ENCODE measurements at places on chromosomes 12 and 14.

DNA sequence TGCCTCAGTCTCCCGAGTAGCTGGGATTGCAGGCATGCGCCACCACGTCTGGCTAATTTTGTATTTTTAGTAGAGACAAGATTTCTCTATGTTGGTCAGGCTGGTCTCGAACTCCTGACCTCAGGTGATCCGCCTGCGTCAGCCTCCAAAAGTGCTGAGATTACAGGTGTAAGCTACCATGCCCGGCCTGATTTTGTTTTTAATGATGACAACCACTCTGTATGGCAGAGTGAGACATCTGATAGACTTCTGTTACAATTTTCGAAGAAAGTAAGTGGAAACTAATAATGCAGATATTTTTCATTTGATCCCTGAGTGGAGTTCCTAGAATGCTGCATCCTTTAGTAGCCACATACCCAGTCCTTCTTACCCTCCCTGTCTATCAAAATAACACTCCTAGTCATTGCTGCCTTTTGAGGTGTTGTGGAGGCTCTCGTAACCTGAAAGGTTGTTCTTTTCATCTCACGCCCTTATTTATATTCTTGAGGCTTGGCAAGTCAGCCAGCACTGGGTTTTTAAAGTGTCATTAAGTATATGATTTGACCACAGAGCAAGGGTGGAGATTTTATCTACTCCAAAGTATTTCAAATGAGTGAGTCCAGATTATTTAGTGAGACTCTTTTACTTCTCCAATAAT, 5.9 kb upstream of the EID3 start:
- DNase-seq = no peak

DNA sequence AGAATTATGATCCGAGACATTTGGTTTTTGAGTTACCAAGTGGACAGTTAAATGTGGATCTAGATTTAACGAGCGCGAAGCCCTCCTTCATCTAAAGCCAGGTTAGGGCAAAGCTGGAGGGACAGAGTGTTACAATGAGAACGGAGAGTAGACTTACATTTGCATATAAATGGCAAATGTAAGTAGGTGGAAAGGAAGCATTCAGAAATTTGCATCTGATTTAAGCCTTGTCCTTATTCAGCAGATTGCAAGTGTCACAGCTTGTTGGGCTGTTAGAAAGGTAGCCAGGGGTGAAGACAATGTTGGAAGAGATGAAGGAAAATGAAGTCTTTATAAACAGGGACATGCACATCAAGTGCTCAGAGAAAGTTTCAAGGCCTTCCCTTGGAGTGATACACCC, 806.2 kb downstream of the GALC start:
- DNase-seq = no peak

- no peak for DNase-seq
Measured at GRCh38 chr14:88128816-88129215, 123.9 kb downstream of the GPR65 start.

DNA sequence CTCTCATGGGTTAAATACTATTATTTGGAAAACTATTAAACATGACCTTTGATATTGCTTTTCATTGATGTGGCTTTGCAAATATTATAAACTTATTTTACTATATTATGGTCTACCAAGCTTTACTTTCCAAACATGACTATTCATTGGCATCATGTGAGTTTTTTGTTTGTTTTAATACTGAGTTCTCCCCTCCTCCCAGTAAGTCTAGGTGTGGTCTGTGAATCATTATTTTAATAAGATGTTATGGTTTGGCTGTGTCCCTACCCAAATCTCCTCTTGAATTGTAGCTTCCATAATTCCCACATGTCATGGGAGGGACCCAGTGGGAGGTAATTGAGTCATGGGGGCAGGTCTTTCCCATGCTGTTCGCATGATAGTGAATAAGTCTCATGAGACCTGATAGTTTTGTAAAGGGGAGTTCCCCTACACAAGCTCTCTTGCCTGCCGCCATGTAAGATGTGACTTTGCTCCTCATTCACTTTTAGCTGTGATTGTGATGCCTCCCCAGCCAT, 80.0 kb downstream of the BORCS5 start:
- DNase-seq = no peak

DNA sequence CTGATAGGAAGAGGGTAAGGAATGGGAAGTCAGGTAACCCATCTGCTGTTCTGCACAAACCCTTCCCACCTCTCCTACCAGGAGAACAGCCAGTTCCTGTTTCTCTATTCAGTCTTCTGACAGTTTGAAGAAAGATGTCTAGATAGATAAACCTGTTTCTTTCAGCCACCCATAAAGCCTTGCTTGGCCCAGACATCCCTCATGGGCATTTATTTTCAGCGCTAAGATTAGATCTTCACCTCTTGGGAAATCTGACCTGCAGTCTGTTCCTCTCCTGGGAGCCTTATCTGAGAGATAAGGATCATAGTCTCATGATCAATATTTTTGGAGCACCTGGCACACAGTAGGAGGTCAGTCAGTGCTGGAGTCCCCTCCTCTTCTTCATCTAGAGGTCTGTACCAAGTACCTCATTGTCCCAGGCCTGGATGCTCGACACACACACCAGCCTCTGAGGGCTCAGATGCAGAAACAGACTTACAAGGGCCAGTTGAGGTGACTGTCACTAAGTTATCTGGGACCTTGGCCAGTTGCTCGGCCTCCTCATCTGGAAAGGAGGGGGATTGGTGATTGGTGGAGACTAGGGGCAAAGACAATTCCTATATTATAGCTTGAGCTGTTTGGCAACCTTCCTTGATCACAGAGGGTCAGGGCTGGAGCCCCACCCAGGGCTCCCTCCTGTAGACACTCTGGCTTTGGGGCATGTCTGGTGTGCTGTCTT, 18.2 kb downstream of the ACVRL1 start:
- no peak for DNase-seq

DNA sequence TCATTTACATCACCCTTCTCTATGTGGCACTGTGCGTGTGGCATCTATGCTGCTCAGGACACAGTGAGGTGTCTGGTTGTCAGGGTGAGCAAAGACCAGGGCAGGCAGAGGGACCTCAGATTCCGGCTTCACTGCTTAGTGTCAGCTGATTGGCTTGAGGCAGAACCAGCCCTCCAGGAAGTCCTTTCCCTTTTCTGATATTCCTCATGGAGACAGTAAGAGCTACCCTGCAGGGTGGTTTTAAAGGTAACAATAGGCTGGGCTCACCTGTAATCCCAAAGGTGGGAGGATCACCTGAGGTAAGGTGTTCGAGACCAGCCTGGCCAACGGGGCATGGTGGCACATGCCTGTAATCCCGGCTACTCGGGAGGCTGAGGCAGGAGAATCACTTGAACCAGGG, 129.3 kb upstream of the AMIGO2 start:
- no peak for DNase-seq

GRCh38 chr12:108235197-108235984, 103.7 kb downstream of the CMKLR1 start:
- DNase-seq = no peak

Data from AG09319 (cell line).